ENCODE measurements at places on chromosomes 16 and 17.

GRCh38 chr17:40541060-40541872, 24.0 kb downstream of the CCR7 start:
- DNase-seq: no peak

DNA sequence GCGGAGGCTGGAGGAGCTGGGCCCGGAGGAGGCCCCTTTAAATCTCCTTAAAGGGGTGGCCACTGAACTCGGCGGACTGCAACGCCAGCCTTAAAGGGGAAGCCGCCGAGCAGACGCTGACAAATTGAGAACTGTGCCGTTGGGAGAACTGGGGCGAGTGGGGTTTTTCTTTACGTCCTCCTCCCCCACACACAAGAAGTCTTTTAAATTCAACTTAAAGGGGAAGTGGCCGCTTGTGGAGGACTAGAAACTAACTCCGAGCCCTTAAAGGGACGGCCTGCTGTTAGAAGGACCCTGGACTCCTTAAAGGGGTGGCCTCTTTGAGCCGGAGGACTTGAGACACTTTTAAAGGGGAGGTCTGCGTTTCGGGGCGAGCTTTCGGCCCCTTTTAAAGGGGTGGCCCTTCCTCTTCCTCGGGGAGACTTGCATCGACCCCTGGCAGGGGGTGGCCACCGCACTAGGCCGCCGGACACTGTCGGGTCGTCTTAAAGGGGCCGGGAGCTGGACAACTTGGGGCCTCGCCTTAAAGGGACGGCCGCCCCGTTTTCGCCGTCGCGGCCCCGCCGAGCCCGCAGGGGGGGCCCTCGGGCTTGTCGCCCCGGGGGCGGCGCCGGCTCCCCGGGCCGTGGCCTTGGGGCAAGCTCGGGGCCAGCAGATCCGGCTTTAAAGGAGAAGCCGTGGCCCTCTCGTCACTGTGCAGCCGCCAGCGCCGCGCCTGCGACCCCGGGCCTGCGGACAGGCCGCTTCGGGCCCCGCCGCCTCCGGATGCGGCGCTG, 688 bp downstream of the FBRS start:
- DNase-seq: peak; percentile 99

DNA sequence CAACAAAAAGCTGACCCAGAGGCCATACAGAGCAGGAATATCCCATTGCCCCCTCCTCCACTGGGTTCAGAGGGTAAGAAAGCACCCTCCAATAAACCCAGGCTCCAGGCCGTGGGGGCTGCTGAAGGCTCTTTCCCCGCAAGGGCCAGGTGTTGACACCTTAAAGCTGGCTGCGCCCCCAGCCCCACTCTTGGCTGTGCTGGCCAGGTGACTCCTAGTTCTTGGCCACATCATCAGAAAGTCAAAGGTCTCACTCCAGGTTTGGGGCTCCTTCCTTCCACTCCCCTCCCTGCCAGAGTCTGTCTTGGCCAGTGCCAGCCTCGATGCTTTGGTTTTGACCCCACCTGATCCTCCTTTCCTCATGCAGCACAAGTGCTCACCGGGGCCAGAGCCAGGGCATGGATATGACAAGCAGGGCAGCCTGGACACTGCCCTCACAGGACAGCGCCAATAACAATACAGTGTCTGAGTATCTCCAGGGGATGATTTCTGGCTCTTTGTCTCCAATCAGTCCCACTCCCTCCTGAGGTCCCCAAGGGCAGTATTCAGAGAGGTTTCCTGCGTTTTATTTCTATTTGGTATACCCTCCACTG, 8.2 kb downstream of the SLC46A1 start:
- DNase-seq: no peak

DNA sequence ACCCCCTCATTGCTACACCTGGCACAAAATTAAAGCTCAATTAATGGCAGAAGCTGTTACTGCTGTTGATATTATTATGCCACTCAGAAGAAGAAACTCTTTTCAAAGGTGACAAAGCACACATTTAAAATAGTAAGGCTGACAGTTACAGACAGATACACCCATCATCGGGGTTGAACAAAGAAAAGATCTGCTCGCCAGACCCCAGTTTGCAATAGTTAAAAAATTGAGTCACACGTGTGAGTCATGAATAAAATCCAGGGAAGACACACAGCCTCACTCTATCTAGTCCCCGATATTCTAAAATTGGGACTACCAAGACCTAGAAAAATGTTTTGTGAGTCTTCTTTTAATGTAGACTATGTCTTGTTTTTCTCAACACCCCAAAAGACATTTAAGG, 330.0 kb upstream of the SOX9 start:
- no peak for DNase-seq

GRCh38 chr17:61536422-61536955, 54.5 kb downstream of the NACA2 start:
- DNase-seq: peak; percentile 2

- DNase-seq: no peak
Measured at GRCh38 chr17:70271200-70271599, 101.9 kb downstream of the KCNJ2 start.

DNA sequence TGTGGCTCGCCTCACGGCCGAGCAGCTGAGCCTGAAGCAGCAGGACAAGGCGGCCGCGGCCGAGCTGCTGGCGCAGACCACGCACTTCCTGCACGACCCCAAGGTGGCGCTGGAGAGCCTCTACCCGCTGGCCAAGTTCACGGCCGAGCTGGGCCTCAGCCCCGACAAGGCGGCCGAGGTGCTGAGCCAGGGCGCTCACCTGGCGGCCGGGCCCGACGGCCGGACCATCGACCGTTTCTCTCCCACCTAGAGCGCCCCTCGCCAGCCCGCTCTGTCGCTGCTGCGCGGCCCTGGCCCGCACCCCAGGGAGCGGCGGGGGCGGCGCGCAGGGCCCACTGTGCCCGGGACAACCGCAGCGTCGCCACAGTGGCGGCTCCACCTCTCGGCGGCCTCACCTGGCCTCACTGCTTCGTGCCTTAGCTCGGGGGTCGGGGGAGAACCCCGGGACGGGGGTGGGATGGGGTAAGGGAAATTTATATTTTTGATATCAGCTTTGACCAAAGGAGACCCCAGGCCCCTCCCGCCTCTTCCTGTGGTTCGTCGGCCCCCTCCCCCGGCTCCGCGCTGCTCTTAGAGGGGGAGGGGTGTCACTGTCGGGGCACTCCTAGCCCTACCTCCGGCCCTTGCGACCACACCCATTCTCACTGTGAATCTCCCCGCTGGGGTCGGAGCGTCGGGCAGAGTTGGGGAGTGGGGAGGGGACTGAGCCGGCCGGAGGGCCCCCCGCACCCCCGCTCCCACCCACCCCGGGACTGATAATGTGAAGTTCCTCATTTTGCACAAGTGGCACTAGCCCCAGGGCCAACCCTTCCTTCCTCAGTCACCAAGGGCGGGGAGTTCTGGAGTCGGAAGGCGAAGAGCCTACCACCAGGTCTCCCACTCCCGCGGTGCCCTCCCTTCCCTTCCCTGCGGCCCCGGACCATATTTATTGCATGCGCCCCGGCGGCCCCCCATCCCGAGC, 4.0 kb downstream of the HIC1 start:
- DNase-seq: peak; percentile 88

DNA sequence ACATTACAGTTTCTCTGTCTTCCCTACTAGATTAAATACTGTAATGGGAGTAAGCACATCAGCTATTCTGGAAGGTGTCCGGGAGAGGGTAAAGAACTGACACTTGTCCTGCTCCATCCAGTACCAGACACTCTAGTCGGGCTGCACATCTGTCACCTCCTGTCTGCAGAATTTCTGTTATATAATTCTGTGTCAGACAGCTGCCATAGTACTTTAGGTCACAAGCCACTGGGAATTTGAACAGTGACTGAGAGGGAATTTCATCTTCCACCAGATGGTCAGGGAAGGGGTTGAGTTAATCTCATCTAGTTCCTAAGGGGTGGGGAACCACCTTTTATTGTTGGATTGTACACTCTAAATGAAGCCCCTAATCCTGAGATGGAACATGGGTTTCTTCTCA, 58.6 kb upstream of the NUDT7 start:
- no peak for DNase-seq

GRCh38 chr17:38611070-38611786, 5.5 kb upstream of the SRCIN1 start:
- DNase-seq: no peak

GRCh38 chr17:14693382-14693781, 392.5 kb downstream of the HS3ST3B1 start:
- DNase-seq: no peak

DNA sequence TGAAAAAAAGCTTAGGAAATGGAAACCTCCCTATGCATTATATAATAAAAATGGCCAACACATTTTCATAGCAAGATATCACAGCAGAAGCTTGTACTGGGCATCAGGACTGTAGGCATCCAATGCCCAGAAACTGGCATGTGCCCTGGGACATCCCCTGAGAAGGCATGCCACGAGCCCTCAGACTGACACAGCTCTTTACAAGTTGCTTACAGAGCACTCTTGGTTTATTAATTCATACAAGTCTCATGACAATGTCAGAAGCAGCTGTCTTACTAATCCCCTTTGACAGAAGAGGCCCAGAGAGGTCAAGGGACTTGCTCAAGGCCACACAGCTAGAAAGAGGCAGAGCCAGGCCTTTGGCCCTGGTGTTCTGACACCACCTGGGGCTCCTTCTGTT, 5.6 kb upstream of the CCL2 start:
- no peak for DNase-seq

- no peak for DNase-seq
Measured at GRCh38 chr16:70702624-70703023, 16.8 kb upstream of the MTSS2 start.

- no peak for DNase-seq
Measured at GRCh38 chr17:76053246-76054111, 18.8 kb downstream of the SRP68 start.

DNA sequence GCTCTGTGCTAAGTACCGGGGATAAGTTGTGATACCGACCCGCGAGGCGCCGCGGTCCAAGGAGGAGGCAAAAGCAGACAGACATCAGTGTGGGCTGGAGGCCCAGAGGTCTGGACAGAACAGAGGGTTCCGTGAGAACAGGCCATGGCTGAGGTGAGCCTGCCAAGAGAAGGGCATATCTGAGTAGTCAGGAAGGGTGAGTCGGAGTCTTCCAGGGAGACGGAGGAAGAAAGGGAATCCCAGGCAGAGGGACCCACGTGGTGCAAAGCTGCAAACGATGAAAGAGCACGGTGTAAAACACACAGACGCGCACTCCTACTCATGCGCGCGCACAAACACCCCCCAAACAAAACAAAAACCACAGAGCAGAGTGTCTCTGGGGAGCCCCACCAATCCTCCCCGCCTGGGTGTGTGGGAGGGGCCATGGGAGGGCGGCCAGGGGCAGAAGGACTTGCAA, 18.1 kb downstream of the RHBDL3 start:
- no peak for DNase-seq

- DNase-seq: no peak
Measured at GRCh38 chr17:31594416-31594815, 202.9 kb downstream of the RAB11FIP4 start.

All from GM12865 (cell line).